ENCODE measurements at places on chromosomes 7 and 10.

- no peak for DNase-seq
Measured at GRCh38 chr7:55178863-55179773, 160.3 kb downstream of the EGFR start.

DNA sequence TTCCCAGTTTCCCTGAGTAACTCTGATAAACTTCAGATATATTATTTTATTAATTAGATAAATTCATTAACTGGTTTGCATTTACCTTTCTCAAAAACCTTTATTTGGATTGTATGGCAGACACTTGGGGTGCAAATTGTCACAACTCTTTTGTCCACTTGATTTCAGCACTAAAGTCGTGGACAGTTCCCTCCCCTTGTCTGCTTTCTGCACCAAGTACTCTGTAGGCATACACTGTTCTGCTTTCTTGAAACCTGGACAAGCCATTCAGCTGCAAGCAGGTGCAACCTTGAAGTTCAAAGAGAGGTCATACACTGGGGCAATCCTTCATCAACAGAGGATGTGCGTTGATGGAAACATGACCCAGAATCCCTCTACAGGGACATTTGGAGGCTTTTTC, 162.9 kb downstream of the ARL5B start:
- DNase-seq = no peak

GRCh38 chr7:100588438-100588837, 2.3 kb downstream of the FBXO24 start:
- DNase-seq = no peak

DNA sequence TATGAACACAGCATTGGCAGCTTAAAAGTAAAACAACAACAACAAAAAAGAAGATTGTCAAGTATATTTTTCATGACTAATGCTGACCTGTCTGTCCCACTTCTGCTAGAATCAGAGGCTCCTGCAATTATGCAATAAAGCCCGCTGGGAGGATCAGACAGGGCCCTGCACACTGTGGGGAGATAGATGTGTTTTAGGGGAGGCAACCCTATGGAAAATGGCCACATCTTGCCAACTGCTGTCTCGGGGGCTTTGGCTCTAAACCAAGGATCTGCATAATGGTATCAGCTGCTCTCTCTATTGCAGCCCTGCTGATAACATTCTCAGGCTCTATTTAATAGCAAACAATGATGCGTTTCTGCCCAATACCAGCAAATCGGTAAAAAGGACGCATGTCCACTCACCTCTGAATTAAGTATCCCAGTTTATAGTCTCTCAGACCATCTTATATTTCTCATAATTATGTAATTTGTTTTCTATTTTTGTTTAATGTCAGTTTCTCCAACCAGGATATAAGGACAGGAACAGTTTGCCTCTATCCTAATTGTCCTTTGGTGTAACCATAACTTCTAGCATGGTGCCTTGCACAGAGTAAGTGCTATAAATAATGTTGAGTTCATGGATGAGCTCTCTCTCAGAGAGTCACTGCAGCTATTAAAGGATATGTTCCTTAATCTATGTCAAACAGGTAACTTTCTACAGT, 15.3 kb upstream of the PRKAR2B start:
- DNase-seq = no peak

DNA sequence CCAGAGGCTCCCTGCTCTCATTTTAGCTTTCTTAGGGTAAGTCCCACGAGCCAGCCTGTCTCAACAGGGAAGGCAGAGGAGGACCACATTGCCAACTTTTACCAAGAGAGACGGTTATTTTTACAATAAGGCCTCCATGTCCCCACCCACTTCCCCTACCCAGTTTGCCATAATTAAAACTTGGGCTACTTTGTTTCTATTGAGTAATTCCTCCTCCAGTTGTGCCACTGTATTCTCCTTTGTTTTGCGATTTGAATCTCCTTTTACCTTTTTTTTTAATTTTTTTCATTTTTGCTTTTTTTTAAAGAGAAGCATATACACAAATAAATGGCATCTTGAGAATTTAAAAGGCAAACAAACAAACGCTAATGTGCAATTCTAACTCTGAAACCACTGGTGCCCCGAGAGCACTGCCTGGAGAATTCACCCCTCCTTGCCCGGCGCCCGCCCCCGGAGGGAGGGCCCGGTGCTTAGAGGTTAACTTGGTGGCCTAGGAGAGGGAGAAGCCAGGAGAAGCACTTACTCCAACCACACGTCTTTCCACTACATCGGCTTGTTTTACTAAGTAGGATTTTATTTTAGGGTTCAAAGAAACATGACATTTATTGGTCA, 282.3 kb downstream of the USP6NL start:
- no peak for DNase-seq

- no peak for DNase-seq
Measured at GRCh38 chr10:100008708-100009282, 952 bp downstream of the DNMBP start.

- DNase-seq = no peak
Measured at GRCh38 chr10:63027531-63027930, 105.6 kb upstream of the NRBF2 start.

GRCh38 chr7:17415955-17416354, 117.5 kb downstream of the AHR start:
- no peak for DNase-seq

DNA sequence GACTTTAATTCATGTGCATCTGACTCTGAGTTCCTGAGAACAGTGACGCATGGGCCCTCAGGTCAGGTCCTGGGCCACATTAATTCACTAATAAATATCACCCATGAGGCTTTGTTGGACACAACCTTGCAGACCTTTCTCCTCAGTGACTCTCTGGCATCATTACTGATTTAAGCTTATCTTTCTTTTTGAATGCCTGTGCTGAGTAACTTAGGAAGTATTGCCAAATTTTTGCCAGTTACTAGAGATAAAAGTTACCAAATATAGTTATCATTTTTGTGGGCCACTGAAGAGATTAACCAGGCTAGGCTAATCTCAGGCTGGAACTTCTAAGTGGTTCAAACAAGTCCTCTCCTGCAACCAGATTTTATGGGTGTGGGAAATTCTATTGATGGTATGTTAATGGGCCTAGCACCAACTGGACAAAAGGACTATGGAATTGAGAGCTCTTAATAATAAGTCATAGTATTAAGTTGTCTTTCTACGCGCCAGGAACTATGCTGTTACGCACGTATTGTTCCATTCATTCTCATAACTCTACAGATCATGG, 28.8 kb upstream of the PRTFDC1 start:
- DNase-seq = no peak

- no peak for DNase-seq
Measured at GRCh38 chr10:85604884-85605283, 761.7 kb downstream of the GRID1 start.

GRCh38 chr10:127890216-127890615, 2.5 kb downstream of the CLRN3 start:
- DNase-seq = no peak

- peak; percentile 83 for DNase-seq
Measured at GRCh38 chr7:151088856-151089699, 2.8 kb downstream of the AGAP3 start.

GRCh38 chr7:10706875-10707493, 266.7 kb upstream of the PHF14 start:
- no peak for DNase-seq

DNA sequence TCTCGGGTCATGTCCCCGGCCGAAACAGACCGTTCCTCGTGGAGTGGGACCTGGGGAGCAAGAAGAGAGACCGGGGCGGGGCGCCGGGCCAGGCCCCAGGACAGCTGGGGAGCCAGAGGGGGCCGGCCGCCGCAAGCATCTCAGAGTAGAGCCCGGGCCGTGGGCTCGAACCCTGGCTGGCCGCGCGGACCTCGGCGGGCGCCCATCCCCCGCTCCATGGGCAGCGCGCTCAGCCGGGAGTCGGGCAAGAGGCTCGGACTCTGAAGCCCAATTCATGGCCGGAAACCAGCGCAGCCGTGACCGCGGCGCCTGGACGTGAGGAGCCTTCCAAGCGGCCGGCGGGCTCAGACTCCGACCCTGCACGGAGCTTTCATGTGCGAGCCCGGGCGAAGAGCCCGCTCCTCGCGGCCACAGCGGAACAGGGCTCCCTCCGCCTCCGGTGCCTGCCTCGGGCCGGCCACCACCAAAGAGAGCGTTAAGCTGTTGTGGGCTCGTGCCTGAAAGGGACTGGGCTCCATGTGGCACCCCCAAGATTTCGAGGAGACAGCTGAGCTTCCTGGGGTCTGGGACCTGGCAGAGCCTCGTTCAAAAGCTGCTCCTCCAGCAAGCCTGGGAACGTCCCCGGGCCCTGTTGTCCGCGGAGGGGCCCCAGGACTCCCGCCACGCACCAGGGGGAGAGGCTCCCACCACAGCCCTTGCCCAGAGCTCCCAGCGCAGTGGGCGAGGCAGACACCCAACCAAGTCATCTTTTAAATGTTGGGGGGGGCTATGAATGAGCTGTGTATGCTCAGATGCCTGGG, 757 bp upstream of the GRID1 start:
- DNase-seq = peak; percentile 45

DNA sequence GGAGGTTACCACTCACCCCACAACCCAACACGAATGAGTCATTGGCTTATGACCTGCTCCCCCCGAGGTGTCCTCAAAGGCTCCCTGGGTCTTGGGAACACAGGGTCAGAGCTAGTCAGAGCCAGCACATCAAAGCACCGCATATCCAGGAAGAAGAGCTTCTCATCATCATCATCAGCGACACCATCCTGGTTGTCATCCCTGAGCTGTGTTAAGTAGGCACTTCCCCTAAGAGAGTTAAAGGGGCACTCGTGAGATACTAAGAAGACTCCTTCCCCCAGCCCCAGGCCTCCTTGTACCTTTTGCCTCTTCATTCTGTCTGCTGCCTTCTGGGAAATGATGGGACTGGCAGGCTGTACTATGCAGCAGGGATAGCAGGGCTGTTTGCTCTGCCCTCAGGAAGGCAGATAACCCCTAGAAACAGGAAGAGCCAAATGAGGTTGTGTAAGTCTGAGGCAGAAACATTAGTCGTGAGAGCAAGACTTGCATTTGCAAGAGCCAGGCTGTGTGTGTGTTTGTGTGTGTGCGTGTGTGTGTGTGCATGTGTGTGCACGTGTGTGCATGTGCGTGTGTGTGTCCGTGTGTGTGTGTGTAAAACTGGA, 11.1 kb upstream of the CPA1 start:
- DNase-seq = no peak

DNA sequence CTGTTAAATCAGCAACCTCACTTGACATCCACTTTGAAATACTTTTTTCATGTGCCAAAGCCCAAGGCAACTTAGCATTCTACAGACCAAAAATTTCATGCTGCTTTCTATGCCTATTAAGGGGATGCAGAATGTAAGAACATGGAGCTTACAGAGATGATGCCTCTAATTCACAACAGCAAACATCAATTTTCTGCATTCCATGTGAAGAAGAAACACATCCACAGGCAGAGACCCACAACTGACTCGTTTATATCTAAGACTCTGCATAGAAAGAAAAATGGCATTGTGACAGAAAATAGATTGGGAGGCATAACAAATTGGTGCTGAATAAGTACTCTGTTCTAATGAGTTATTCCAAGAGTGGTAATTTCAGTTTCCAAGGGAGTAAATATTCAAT, 107.6 kb downstream of the SGMS1 start:
- DNase-seq = no peak

DNA sequence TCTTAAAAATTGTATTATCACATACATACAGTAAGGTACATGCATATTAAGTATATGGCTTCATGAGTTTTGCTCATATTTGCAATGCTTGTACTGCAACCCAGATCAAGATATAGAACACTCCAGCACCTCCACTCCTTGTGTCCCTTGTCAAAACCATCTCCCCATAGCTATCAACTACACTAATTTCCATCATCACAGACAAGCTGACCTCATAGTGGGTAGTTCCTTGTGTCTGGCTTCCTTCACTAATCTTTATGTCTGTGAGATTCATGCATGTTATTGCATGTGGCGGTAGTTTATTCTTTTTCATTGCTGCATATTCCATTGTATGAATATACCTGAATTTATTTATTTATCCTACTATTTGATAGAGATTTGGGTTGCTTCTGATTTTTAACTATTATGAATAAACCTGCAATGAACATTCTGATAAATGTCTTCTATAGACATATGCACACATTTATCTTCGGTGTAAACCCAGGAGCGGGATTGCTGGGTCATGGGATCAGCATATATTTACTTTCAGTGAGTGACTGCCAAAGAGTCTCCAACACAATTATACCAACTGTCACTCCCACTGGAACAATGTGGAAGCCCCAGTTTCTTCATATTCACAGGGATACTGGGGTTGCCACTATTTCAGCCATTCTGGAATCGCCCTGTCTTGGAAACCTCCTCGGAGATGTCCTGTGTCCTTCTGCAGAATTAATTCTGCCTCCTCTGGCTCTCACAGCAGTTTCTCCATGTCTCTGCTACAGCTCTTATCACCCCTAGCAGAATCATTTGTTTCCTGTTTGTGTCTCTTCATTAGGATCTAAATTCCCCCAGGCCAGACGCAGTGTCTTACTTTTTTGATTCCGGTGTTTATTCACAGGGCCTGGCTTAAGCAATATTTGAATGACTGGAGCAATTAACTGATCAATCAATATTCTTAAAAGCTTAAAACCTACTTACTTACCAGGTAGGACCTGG, 14.7 kb upstream of the ADAM12 start:
- DNase-seq = no peak

GRCh38 chr10:42887734-42888503, 105.3 kb downstream of the BMS1 start:
- DNase-seq = no peak

DNA sequence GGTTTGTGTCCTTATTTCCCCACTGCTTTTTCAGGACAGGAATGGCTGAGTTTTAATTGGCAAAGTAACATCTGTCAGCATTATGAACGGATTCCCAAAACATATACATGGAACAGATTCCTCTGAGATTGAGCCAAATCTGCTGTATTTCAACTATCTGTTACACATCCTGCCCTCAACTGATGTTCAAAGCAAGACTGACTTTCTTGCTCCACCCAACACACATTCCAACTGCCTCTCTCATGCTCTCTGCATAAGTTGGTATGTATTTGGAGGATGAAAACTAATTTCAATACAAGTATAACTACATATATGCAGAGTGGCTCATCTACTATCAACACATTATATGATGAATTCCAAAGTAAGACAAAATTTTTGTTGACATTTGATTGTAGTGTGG, 342.2 kb downstream of the GATA3 start:
- DNase-seq = no peak

DNA sequence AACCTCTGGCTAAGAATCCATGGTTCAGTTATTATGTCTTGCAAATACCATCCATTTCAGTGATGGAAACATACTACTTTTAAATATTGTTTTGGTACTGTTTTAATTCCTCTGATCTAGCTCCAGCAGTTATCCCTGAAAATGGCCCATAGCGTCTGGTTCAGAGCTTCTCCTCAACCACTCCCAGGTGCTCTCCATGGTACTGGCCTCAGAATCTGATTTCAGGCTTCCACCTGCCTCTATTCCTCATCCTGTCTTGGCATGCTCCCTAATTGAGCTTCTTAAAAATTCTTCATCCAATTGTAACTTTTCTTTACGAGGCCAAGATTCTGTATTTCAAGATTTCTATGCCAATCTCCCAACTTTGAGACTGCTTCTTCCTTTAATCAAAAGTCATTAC, 236.3 kb downstream of the HTR7 start:
- no peak for DNase-seq

Data from glutamatergic neuron (in vitro differentiated cells).